Kidney (tissue), 22 donors: ENCODE measurements at places on chromosomes 7 and 10. TPM values are rescaled to one million over a fixed set of nuclear protein-coding genes. Genes with fewer than 3 reads are reported as not detected.

DNA sequence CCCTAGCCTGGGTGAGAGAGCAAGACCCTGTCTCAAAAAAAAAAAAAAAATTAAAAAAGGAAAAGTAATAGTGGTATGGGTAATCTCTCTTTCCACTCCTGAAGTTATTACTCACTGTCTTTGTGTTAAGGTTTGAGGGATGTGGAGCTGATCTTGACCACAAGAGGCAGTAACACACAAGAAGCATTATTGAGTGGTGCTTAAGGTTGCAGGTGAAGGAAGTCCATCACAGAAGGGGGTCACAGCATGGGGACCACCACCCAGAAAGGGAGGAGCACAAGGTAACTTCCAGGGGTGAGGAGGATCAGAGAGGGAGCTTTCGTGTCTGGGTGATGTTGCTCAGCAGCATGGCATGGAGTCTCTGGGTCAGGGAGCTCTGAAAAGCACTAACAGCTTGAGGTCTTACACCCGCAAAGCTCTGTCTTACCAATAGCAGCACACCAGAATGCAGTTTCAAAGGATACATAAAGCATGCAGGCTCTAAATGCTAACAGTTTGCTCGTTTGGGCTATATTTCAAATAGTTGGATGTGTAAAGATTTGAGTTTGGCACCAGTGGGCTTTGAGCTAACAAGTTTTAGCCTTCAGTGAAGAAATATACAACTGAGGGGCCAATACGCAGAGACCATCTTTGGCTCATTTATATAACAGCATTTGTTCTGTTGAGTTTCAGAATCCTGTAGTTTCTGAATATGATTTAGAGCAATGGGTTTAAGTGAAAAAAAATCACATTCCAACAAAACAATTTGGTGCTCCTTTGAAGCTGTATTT is 100.4 kb upstream of the DNAJC1 start:
- no peaks in the 10 kb centered on the region for H3K4me1 ChIP-seq
- H3K4me3 ChIP-seq = no peak overlapping the region
- H3K36me3 ChIP-seq = no peaks in the 10 kb centered on the region
- no peak for DNase-seq
- H3K27ac ChIP-seq = no peak overlapping the region
- no peaks in the 10 kb centered on the region for H3K27me3 ChIP-seq

DNA sequence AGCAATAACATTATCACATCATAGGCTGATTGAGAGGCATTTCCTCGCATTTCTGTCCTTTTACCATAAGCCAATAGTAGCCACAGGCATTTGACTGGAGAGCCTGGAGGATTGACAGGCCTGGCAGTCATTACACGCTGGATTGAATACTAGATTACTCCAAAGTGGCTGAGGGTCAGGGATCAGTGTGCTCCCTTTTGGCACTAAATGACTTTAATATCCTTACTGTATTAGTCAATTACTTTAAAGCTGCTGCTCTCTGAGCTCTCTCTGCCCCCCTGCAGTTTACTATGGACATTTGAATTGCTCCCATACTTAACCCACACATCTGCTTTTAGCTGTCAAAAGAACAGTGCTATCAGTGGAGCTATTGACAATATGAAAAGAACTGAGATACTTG is 302.0 kb downstream of the TFEC start:
- no peak overlapping the region for H3K4me3 ChIP-seq
- H3K27ac ChIP-seq = no peak overlapping the region
- no peaks in the 10 kb centered on the region for H3K27me3 ChIP-seq
- DNase-seq = no peak
- H3K4me1 ChIP-seq = no peaks in the 10 kb centered on the region
- H3K36me3 ChIP-seq = no peaks in the 10 kb centered on the region

- DNase-seq = peak; percentile 57
- H3K36me3 ChIP-seq = no peaks in the 10 kb centered on the region
- peak overlapping the region; percentile 72 for H3K4me3 ChIP-seq
These were observed 1.5 kb downstream of the NRG3 start for GRCh38 chr10:81876253-81877077.

- H3K27ac ChIP-seq = no peak overlapping the region
- no peaks in the 10 kb centered on the region for H3K36me3 ChIP-seq
- H3K27me3 ChIP-seq = no peaks in the 10 kb centered on the region
- peaks cover 10% of the 10 kb centered on the region for H3K4me1 ChIP-seq
- H3K4me3 ChIP-seq = no peak overlapping the region
These were observed 3.5 kb downstream of the CACUL1 start for GRCh38 chr10:118751265-118751664.

DNA sequence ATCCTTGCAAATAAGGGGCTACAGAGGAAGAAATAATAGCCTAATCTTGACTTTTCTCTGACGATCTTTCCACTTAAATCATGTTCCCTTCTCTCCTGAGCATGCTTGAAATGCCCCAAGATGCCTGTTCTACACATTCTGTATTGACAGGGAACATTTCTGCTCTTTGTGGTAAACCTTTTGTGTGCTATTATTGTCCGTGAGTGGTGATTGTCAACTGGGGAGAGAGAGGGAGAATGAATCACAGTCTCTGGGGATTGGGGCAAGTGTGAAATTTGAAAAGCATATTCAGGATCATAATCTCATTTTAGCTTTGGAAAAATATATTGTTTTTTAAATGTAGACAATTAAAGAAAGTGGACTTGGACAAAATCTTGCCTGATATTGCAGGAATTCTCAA is 20.6 kb downstream of the UBTD1 start:
- H3K27ac ChIP-seq = no peak overlapping the region
- H3K4me3 ChIP-seq = no peak overlapping the region
- H3K27me3 ChIP-seq = no peaks in the 10 kb centered on the region
- H3K36me3 ChIP-seq = no peaks in the 10 kb centered on the region
- peaks cover 6% of the 10 kb centered on the region for H3K4me1 ChIP-seq

DNA sequence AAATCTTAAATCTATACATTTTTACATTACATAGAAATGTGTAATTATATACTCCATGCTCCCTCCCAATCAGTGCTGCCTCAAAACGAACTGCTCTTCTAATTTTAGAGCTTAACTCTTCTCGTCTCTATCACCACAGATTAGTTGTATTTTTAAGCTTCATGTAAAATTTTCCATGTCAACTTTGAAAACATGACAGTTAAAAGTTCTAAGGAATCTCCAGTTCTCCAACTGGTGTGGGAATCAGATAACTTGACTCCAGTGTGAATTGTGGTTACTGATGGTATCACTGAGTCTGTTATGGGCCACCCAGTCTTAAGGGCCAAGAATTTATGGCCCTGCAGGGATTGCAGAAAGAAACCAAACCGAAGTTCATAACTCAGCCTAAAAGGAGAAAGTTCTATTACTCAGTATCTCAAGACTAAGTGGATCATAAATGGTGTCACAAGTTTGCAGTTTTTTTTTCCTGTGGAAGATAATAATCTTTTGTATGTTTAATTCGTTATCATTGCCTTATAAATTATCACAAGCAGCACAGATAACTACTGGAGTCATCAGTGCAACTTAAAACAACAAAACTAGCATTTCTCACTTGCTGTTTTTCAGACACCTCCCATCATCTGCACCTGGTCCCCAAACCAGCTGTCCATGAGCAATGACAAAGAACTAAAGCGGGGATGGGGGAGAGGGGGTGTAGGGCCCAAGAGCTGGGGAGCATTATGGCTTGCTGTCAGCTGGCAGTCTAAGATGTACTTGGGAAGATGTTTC is 31.5 kb upstream of the KMT2E start:
- H3K4me3 ChIP-seq = no peak overlapping the region
- peak overlapping the region; percentile 99 for H3K27ac ChIP-seq
- H3K36me3 ChIP-seq = no peaks in the 10 kb centered on the region
- no peaks in the 10 kb centered on the region for H3K27me3 ChIP-seq
- peaks cover 17% of the 10 kb centered on the region for H3K4me1 ChIP-seq
- DNase-seq = no peak

DNA sequence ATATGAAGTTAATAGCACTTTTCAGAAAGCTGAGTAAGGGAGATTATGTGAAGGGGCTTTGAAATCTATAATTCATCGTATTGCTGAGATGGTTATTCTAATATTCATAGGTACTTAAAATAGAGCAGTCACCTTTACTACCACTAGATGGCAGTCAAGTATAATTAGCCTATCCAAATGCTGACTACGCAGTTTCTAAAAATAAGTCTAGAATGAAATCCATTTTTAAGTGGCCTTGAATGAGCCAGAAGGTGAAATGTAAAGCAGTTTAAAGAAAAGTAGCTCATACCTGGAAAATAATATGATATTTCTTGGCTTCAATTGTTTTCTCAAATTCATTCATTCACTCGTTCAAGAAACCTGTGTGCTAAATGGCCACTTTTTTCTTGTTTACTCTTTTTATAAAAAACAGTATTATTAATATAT is 1277.1 kb downstream of the GATA3 start:
- no peaks in the 10 kb centered on the region for H3K36me3 ChIP-seq
- H3K27me3 ChIP-seq = no peaks in the 10 kb centered on the region
- H3K4me3 ChIP-seq = no peak overlapping the region
- H3K4me1 ChIP-seq = no peaks in the 10 kb centered on the region
- H3K27ac ChIP-seq = no peak overlapping the region
- DNase-seq = no peak

DNA sequence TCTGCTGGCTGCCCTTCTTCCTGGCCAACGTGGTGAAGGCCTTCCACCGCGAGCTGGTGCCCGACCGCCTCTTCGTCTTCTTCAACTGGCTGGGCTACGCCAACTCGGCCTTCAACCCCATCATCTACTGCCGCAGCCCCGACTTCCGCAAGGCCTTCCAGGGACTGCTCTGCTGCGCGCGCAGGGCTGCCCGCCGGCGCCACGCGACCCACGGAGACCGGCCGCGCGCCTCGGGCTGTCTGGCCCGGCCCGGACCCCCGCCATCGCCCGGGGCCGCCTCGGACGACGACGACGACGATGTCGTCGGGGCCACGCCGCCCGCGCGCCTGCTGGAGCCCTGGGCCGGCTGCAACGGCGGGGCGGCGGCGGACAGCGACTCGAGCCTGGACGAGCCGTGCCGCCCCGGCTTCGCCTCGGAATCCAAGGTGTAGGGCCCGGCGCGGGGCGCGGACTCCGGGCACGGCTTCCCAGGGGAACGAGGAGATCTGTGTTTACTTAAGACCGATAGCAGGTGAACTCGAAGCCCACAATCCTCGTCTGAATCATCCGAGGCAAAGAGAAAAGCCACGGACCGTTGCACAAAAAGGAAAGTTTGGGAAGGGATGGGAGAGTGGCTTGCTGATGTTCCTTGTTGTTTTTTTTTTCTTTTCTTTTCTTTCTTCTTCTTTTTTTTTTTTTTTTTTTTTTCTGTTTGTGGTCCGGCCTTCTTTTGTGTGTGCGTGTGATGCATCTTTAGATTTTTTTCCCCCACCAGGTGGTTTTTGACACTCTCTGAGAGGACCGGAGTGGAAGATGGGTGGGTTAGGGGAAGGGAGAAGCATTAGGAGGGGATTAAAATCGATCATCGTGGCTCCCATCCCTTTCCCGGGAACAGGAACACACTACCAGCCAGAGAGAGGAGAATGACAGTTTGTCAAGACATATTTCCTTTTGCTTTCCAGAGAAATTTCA is 1.7 kb downstream of the ADRB1 start:
- peaks cover 59% of the 10 kb centered on the region for H3K27me3 ChIP-seq
- peak overlapping the region; percentile 47 for H3K27ac ChIP-seq
- H3K4me3 ChIP-seq = no peak overlapping the region
- no peaks in the 10 kb centered on the region for H3K4me1 ChIP-seq

DNA sequence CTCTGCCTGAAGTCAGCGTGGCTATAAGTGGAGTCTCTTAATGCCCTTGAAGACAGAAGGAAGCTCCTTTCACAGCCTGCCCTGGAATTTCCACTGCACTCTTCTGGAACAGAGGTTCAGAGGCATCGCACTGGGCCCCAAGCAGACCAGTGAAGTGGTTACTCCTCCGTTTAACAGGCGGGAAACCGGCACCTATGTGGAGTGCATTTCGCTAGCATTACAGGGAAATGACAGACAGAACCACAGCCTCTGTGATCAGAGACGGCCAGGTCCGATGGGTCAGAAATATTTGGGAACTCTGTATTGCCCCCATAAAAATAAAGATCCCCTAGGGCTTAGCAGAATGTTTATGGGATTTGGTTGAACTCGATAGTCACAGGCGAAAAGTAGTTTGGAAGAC is 406.9 kb upstream of the PRKCQ start:
- H3K4me1 ChIP-seq = no peaks in the 10 kb centered on the region
- no peaks in the 10 kb centered on the region for H3K36me3 ChIP-seq
- no peak for DNase-seq
- H3K4me3 ChIP-seq = no peak overlapping the region

DNA sequence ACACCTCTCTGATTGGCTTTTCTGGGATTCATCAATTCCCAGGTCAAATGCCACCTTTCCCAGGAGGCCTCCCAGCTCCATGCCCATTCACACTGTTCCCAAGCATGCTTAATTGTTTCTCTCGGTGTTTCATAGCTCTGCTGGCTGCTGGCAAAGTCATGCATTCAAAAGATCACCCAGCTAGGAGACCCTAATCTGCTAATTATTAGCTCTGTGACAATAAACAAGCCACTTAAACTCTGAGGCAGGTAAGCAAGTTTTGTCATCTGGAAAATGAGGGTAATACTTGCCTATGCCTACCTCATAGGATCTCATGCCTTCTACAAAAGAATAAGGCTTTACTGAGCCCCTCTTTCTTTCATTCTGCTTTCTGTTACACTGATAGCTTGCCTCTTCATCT is 828 bp upstream of the KEL start:
- no peaks in the 10 kb centered on the region for H3K27me3 ChIP-seq
- no peak overlapping the region for H3K4me3 ChIP-seq
- H3K4me1 ChIP-seq = no peaks in the 10 kb centered on the region
- no peak overlapping the region for H3K27ac ChIP-seq

DNA sequence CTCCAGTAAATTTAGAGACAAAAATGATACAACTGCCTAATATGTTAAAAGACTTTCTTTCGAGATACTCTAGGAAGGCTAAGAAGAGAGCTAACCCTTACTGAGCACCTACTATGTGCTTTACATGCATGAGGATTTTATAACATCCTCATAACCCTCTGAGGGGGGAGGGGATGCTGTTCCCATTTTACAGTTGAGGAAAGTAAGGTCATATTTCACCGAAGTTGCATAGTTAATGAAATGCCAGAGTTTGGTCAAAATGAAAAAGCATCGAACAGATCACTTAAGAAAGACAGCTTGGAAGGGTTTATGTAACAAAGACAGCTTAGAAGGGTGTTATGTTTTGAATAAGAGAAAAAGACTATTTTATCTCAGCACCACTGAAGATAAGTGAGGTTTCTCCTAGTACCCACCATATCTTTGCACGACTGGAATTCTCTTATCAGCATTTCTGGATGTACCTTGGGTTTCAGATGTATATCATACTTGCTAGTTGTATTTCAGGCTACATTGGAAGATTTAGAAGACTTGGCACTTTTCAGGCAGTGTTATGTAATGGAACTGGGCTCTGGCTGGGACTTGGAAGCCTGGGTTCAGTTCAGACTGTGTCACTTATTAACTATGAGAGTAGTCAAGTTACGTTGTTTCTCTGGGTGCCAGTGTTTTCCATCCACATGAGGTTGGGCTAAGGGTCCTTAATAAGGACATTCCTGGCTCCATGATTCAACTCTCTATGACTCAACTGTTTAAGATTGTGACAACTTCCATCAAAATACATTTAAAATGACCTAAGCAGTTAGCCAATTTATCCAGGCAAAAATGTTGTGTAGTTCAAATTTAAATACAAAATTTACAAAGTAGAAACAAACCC is 6.0 kb downstream of the RHOBTB1 start:
- H3K27ac ChIP-seq = no peak overlapping the region
- H3K27me3 ChIP-seq = no peaks in the 10 kb centered on the region
- DNase-seq = no peak
- H3K36me3 ChIP-seq = peaks cover 3% of the 10 kb centered on the region

Gene NPSR1
- total RNA-seq = not detected

Gene NEURL1
- 1.2 TPM for total RNA-seq
